ENCODE measurements at places on chromosomes 1 and 21.

- DNase-seq, result no peak
These were observed 5.1 kb upstream of the CSRP1 start for GRCh38 chr1:201511941-201512539.

DNA sequence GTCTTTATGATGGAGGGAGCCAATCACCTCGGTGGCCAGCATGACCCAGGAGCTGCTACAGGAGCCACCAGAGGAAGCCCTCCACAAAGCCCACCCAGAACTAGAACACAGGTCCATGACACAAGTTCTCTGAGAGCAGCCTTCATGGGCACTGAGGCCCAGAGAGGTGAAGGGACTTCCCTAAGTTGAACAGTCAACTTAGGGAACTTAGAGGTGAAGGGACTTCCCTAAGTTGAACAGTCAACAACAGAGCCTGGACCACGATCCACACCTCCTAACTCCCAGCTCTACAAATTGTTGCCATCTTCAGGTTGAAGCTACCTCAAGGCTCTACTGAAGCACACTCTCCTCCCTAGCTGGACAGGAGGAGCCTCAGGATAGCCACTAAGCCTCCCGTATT, 132.7 kb downstream of the CCDC185 start:
- no peak for DNase-seq

DNA sequence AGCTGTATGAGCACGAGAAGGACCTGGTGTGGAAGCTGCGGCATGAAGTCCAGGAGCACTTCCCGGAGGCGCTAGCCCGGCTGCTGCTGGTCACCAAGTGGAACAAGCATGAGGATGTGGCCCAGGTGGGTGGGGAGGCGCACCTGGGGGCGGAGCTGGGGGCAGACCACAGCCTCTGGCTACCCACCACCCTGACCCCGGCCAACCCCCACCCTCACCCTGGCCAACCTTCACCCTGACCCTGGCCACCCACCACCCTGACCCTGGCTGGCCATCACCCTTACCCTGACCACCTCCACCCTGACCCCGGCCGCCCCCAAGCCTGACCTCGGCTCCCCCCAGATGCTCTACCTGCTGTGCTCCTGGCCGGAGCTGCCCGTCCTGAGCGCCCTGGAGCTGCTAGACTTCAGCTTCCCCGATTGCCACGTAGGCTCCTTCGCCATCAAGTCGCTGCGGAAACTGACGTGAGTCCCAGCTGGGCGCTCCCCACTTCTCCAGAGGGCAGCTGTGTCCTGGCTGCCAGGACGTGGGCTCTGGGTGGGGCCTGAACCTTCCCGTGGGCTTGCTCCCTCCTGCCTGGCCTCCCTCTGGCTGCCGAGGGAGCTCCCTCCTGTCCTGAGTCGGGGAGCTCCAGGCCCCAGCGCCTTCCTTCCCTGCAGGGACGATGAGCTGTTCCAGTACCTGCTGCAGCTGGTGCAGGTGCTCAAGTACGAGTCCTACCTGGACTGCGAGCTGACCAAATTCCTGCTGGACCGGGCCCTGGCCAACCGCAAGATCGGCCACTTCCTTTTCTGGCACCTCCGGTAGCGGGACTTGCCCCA, 69.5 kb downstream of the PIK3CD start:
- DNase-seq, result no peak

- no peak for DNase-seq
These were observed 78.7 kb downstream of the PAPPA2 start for GRCh38 chr1:176541663-176542062.

DNA sequence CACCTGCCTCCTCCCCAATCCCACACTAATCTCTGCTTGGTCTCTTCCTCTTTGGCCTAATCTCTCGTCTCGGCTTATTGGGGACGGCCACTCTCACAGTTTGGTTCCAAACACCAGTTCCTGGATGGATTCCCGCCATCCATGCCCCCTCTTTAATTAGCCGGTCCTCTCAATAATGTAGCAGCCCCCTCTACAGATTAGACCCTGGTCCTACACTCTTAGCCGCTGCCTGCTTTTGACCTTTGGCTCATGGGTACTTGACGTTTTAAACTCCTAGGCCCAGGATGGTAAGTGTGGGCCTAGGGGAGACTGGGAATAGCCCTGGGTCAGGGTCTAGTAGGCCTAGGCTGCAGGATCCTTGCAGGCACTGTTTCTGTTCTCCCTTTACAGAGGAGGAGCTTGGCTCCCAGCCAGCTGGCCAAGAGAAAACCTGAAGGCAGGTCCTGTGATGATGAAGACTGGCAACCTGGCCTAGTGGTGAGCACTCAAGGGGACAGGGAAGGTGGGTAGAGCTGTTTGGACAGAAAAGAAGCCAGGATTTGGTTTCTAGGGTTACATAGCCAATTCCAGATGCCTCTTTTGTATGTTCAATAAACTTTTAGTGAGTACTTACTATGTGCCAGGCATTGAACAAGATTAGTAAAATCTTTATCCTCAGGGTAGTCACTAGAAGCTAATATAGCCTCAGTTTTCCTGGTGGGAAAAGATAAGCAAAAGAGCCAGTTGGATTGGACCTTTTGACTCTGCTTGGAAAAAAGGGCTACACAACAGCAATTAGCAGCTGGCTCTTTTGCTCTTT, 758 bp downstream of the RAD54L start:
- DNase-seq, result peak; percentile 24

DNA sequence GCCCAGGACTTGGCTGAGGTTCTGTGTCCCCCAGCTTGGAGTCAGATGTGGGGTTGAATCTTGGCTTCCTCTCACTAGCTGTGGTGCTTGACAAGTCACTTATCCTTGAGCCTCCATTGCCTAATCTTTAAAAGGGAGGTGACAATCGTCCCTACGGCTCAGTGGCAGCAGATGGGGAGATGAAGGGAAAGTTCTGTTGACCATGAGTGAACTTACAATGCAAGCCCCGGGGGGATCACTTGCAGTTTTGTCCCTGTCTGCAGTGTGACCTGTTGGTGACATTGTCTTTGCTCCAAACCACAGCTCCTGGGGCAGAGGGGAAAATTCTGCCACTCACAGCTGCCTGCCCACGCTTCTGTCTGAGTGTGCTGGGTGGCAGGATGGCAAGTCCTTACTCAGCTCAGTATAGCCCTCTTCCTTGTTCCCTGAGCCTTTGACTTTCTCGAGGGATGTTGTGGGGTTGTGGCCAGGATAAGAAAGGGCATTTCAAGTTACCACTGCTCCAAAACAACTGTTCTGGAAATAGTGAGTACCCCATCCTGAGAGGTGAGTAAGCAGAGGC, 1.7 kb downstream of the PCSK9 start:
- DNase-seq, result no peak

DNA sequence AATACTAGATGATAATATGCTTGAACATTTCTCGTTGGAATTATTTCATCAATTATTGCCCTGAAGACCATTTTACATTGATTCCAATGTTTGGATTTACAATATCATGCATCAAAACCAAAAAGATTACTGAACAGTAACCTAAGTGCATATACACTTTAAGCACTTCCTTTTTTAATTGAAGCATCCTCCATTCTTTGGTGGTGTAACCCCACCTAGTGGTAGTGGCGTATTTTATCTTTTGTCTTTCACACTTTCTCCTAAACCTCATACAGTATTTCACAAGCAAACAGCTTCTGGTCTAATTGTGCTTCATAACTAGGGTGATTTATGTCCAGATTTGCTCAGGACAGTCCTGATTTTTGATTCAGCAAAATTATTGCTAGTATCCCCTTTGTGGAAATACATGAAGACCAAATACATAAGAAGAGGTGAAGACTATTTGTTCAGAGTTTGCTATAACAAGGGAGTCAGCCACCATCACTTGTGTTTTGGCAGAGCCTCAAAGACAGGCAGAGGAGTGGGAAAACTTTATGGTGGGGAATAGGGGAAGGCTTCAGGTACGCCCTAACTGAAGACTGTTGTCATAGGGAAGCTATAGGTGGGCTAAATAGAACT, 3.4 kb upstream of the NVL start:
- DNase-seq, result no peak

- no peak for DNase-seq
These were observed 5.8 kb downstream of the OR14I1 start for GRCh38 chr1:248696774-248697173.

DNA sequence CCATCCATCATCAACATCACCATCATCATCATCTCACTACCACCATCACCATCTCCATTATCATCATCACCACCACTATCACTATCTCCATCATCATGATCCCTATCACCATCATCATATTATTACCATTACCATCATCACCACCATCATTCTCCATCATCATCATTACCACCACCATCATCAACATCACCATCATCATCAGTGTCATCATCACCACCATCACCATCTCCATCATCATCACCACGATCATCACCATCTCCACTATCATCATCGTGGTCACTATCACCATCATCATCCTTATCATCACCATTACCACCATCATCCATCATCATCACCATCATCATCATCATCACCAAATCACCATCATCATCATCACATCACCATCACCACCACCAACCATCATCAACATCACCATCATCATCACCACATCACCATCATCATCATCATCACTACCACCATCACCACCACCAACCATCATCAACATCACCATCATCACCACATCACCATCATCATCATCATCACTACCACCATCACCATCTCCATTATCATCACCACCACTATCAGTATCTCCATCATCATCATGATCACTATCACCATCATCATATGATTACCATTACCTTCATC, 202.1 kb upstream of the VAMP3 start:
- DNase-seq, result no peak

DNA sequence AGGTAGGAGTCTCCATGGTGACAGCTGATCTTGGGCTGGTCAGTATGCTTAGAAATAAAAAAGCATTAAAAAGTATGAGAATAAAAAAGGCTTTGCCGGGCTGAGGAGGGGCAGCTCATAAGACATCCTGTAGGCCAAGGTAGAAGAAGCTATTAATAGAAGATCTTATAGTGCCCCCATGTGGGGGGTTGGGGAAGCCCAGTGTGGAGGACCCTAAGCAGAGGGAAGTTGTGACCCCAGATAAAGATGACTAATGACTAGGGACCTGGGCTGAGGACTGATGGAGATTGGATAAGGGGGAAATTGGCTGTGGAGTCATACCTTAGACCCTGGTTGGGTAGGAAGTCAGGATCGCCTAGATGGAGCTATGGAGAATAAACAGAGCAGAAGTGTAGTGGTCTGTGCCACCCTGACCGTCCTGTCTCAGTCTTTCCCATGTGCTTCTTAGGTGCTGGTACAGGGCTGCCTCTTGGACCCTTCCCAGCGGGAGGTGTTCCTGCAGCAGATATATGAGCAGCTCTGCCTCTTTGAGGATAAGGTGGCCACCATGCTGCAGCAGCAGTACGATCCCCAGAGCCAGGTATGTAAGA, 25.0 kb downstream of the SZT2 start:
- DNase-seq, result peak; percentile 53

- no peak for DNase-seq
These were observed 11.6 kb downstream of the PCBP3 start for GRCh38 chr21:45655124-45655523.

DNA sequence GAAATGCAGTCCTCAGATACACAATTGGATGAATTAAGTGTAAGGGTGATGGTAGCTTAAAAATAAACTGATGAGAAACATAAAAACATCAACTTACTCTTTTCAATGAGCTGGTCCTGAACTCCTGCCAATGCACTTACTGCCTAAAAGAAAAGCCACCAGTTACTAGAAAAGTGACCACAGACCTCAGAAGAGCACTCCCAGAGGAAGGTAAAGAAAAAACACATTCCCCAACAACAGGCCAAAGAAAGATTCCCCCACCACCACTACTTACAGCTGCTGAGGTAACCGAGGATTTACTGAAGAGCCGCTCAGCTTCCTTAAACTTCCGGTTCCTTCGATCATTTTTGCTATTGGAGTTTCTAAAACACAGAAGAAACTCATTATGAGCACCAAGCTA, 5.4 kb downstream of the MEAF6 start:
- DNase-seq, result no peak

DNA sequence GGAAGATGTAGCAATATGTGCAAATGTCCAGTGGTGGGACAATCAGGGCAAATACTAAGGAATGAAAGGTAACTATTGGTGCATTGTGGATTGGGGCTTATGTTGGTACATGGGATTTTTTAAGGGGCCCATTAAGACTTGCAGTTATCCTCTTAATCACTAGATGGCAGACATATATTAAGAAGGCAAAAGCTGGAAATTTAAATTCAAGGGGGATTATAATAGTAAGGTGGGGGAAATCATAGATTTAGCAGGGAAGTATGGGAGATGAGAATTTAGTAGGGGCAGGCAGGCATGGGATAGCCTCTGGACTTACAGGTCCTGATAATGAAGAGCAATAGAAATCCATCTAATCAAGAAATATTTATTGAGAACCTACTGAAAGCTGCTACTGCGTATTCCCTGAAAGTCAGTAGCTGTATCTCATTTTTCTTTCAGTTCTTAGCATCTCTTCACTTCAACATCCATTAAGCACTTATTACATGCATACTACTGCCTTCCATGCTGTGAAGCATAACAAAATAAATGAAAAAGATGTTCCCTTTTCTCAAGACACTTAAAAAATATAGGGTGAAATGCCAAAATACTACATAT, 251.8 kb downstream of the CRB1 start:
- no peak for DNase-seq

DNA sequence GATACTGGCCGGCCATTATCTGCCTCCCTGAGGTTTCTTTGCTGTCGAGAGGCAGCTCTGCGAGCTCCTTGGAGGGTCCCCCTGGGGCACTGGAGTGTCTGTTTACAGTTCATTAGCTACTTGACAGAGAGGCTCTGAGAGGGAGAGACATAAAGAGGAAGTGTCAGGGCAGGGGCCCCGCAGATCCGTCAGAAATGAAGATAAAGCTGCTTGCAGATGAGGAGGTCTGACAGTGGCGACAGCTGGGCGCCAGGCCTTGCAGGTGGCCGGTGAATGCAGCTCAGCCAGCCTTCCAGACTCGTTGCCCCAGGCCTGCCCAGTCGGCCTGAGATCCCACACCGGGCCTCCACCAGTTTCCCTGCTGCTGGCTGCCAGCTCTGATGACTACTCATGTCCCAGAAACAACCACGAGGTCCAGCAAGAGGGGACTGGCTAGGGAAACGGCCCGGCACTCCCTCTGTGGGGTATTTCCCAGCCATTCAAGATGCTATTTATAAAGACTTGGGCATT, 84.7 kb downstream of the DISP3 start:
- no peak for DNase-seq

DNA sequence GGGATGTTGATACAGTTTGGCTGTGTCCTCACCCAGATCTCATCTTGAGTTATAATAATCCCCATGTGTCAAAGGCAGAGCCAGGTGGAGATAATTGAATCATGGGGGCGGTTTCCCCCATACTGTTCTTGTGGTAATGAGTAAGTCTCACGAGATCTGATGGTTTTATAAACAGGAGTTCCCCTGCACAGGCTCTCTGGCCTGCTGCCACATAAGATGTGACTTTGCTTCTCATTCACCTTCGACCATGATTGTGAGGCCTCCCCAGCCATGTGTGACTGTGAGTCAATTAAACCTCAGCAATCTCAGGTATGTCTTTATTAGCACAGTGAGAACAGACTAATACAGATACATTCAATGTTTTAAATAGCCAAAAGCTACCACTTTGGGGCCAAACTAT, 41.1 kb downstream of the SLC35F3 start:
- DNase-seq, result no peak

GRCh38 chr1:29540801-29541357, 304.6 kb downstream of the PTPRU start:
- no peak for DNase-seq

- no peak for DNase-seq
These were observed 78.1 kb upstream of the RAB4A start for GRCh38 chr1:229192853-229193252.

- no peak for DNase-seq
These were observed 39.5 kb upstream of the CASZ1 start for GRCh38 chr1:10835822-10836421.

Measured in activated CD4-positive, alpha-beta T cell treated with anti-CD3 and anti-CD28 coated beads for 24 hours (primary cell).